Esophagus squamous epithelium (tissue), 5 donors: ENCODE measurements at places on chromosomes 4 and X. TPM values are rescaled to one million over a fixed set of nuclear protein-coding genes. Genes with fewer than 3 reads are reported as not detected.

DNA sequence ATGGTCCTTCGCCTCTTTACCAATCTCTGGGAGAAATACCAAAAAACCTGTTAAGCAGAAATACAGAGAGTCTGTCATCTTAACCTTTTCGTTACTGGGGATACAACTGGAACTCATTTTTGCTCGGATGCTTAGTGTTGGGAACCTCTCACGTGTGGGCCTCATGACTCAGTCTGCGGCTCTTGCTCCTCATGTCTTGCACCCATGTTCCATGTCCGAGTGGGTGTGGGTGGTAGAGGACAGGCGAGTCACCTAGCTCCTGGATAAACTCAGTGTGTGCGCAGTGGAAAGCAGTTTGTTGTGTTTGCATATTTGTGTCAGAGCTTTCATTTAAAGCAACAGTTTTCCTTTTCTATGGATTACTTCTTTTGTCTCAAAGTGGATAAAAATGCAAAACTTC lies 70.6 kb downstream of the TNIP2 start:
- H3K27ac ChIP-seq = no peak overlapping the region
- DNase-seq = no peak
- H3K36me3 ChIP-seq = peaks cover 100% of the 10 kb centered on the region
- H3K27me3 ChIP-seq = no peaks in the 10 kb centered on the region
- no peaks in the 10 kb centered on the region for H3K4me1 ChIP-seq
- no peak overlapping the region for H3K4me3 ChIP-seq

The C1QTNF7 gene
- 2.0 TPM for total RNA-seq

DNA sequence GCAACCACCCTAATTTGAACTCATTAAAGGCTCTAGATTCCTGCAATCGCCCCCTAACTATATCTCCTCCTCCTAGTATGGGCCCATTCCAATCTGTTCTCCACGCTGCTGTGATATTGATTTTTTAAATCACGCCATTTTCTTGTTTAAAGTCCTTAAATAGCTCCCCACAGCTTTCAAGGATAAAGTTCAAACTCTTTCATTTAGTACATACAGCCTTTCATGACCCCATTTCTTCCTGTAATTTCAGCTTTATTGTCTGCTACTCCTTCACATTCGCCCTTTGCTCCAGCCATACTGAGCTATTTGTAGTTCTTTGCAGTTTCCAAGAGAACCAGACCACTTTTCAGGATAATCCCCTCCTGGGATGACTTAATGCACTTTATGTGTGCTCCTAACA lies 118.5 kb downstream of the GC start:
- H3K36me3 ChIP-seq = no peaks in the 10 kb centered on the region
- no peak overlapping the region for H3K4me3 ChIP-seq
- no peak overlapping the region for H3K27ac ChIP-seq
- no peak for DNase-seq
- H3K4me1 ChIP-seq = no peaks in the 10 kb centered on the region

DNA sequence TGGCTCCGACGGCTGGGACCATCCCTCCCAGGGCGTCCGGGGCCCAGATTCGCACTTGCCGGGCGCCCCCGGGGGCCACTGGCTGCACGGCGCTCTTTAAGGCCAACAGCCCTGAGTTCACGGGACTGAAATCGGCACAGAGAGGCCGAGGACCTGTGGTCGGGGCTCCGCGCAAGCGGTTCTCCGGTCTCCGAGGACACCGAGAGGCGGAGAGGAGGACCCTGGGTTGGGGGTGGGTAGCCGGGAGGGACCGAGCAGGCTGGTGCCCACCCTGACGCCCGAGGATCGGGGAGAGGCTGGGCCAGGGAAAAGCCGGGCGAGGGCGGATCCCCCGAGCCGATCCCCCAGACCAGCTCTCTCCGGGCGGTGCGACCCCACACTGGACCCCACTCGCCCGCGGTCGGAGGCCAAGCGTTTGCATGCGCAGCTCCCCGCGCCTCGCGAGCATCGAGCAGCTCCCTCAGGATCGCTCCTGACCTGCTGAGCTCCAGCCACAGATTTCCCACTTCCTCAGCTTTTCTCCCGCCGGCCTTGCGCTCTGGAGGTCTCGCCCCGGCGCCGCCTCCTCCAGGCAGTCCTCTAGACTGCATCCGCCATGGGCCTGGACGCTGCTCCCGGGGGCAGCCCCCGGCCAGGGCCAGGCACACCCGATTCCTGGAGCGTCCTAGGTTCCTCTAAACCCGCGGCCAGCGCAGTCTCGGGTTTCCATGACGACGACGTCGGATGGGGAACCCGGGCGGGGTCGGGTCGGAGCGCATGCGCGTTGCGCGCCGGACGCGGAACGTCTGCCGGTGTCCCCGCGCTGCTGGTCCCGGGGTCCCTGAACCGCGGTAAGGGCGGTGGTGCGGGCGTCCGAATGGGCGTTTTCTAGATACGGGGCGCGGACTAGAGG lies 17.6 kb upstream of the NAT8L start:
- H3K36me3 ChIP-seq = no peaks in the 10 kb centered on the region
- peaks cover 21% of the 10 kb centered on the region for H3K4me1 ChIP-seq
- peak; percentile 13 for DNase-seq
- H3K4me3 ChIP-seq = peak overlapping the region; percentile 49
- H3K27me3 ChIP-seq = peaks cover 14% of the 10 kb centered on the region

The RENBP gene
- total RNA-seq = 3.1 TPM

DNA sequence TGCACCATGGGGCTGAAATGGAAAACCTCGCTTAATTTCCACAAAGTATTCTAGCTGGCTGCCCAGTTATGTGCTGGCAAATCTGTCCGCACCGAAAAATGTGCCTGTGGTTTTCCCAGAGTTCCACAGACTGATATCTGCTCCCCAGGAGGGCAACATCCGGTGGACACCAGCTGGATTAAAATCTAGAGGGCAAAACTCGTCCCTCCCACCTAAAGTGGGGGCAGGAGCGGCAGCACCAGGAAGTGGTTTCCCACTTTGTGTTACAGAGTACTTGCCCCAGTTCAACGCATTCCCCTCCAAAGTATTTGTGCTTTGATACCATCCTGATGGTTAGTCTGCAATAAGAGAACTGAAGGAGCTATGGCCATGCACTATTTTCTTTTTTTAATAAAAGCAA lies 187.6 kb downstream of the TSPAN5 start:
- no peak overlapping the region for H3K4me3 ChIP-seq
- no peaks in the 10 kb centered on the region for H3K36me3 ChIP-seq
- H3K27ac ChIP-seq = no peak overlapping the region
- no peak for DNase-seq

The ATP8A1 gene
- 11.8 TPM for total RNA-seq

DNA sequence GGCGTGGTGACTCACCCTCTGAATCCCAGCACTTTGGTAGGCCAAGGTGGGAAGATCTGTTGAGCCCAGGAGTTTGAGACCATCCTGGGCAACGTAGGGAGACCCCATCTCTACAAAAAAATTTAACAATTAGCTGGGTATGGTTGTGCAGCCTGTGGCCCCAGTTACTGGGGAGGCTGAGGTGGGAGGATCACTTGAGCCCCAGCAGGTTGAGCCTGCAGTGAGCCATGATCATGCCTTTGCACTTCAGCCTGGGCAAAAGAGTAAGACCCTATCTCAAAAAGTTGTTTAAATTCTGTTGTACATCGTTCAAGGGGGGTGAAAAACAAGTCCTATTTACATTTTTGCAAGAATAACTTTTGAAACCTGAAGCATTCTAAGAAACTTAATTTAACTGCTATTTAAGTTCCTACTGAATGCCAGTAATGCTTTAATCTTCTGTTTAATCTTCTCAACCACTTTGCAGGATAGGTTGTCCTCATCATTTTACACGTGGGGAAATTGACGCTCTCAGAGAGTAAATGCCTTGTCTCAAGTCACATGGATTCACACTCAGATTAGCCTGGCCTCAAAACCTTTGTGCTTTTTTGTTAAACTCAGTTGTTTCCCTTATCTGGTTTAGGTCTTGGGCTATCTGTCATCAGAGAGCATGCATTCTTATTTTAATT lies 7.0 kb downstream of the STAG2 start:
- DNase-seq = no peak
- H3K36me3 ChIP-seq = no peaks in the 10 kb centered on the region
- H3K4me1 ChIP-seq = no peaks in the 10 kb centered on the region

GRCh38 chr4:165222651-165222994 lies 15.3 kb downstream of the KLHL2 start:
- H3K4me1 ChIP-seq = peaks cover 7% of the 10 kb centered on the region
- H3K36me3 ChIP-seq = no peaks in the 10 kb centered on the region
- DNase-seq = no peak
- H3K4me3 ChIP-seq = no peak overlapping the region
- H3K27me3 ChIP-seq = no peaks in the 10 kb centered on the region

The GPC4 gene
- total RNA-seq = 1.3 TPM

GRCh38 chrX:72526534-72527508 lies 45.8 kb downstream of the HDAC8 start:
- no peak overlapping the region for H3K27ac ChIP-seq
- no peaks in the 10 kb centered on the region for H3K36me3 ChIP-seq
- DNase-seq = no peak
- no peaks in the 10 kb centered on the region for H3K4me1 ChIP-seq
- H3K27me3 ChIP-seq = no peaks in the 10 kb centered on the region

The USP17L28 gene
- total RNA-seq = not detected

GRCh38 chr4:80874979-80875378 lies 155.5 kb upstream of the BMP3 start:
- no peak overlapping the region for H3K27ac ChIP-seq
- no peaks in the 10 kb centered on the region for H3K4me1 ChIP-seq
- no peak for DNase-seq
- H3K4me3 ChIP-seq = no peak overlapping the region

DNA sequence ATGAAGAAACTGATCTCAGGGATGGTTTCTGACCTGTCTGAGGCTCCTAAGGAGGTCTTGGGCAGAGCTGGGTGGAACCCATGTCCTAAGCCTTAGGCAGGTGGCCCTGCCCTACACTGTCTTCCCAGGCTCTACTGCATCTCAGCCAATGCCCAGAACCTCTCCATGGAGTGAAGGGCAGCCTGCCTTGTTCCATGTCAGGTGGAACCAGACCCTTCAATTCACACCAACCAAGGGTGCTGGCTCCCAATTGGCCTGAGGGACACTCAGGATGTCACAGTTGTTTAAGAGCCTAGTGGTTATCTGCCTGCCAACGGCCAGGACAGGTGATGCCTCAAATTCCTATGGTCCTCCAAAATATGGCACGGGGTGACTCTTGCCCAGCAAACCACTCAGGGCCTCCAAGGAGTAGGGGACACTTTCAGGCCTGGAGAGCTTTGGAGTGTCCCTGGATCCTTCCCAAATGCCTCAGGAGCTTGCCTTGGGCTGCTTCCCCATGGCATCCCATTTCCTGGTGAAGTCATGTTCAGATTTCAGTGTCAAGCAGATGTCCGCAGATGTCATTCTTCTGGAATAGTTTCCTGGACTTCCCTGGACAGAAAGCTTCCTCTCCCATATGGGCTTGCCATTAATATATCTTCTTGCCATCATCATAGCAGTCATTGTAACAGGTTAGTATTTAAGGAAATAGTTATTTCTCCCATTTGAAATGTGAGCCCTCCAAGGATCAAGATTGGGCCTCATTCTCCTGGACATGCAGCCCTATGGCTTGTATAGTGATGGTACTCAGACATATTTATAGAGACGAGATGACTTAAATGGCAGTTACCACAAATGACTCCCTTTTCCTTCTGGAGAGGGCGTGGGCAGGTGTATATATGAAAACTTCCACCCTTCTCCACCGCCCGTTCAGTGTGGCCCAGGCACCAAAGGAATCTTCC lies 67.1 kb downstream of the MED28 start:
- no peaks in the 10 kb centered on the region for H3K27me3 ChIP-seq
- no peak overlapping the region for H3K27ac ChIP-seq
- H3K36me3 ChIP-seq = no peaks in the 10 kb centered on the region
- H3K4me3 ChIP-seq = no peak overlapping the region
- no peaks in the 10 kb centered on the region for H3K4me1 ChIP-seq

DNA sequence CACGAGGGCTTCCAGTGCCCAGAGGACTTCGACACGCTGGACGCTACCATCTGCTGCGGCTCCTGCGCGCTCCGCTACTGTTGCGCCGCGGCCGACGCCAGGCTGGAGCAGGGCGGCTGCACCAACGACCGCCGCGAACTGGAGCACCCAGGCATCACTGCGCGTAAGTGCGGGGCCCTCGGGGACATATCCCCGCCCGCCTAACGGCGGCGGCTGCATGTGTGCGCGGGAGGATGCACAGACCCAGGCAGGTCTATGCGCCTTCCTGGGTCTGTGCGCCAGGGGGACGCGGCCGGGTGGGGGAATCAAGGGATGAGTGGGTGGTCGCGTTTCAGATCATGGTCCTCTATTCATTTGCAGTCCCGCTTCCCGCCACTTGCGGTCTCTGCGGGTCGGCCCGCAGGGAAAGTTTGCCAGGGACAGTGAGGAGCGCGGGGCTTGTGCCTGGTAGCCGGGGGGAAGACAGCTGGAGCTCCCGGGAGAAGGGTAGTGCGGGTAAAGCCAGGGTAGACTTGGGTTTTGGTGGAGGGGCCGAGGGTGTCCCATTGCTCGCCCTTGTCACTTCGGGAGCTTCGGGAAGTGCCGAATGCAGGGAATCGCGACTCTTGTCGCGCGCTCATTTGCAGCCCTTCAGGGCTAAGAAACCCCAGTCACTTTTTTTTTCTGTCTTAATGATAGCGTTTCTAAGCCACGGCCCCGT lies 1.0 kb downstream of the SHISA3 start:
- H3K36me3 ChIP-seq = no peaks in the 10 kb centered on the region
- H3K27ac ChIP-seq = no peak overlapping the region
- H3K27me3 ChIP-seq = peaks cover 21% of the 10 kb centered on the region
- peak overlapping the region; percentile 41 for H3K4me3 ChIP-seq

The ARR3 gene
- not detected for total RNA-seq

GRCh38 chr4:123990310-123990870 lies 593.8 kb downstream of the SPRY1 start:
- no peaks in the 10 kb centered on the region for H3K36me3 ChIP-seq
- H3K4me3 ChIP-seq = no peak overlapping the region
- DNase-seq = no peak
- no peaks in the 10 kb centered on the region for H3K27me3 ChIP-seq

DNA sequence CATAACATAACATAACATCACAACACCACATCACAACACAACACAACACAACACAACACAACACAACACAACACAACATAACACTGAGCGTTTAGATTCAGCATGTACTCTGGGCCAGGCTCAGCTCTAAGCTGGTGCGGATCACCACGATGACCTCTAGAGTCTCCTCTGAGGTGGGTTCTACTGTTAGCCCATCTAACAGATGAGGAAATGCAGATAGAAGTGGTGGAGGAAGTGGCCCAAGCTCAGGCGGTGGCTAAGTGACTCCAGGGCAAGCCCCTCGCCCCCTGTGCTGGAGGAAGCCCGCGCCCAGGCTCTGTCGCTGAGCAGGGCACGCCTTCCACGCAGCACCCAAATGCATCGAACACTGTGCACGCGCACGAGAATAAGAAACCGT lies 45.3 kb upstream of the CDKN2AIP start:
- peak overlapping the region; percentile 48 for H3K4me3 ChIP-seq
- H3K4me1 ChIP-seq = peaks cover 8% of the 10 kb centered on the region
- DNase-seq = no peak
- no peaks in the 10 kb centered on the region for H3K27me3 ChIP-seq

The APLN gene
- total RNA-seq = 0.09 TPM

DNA sequence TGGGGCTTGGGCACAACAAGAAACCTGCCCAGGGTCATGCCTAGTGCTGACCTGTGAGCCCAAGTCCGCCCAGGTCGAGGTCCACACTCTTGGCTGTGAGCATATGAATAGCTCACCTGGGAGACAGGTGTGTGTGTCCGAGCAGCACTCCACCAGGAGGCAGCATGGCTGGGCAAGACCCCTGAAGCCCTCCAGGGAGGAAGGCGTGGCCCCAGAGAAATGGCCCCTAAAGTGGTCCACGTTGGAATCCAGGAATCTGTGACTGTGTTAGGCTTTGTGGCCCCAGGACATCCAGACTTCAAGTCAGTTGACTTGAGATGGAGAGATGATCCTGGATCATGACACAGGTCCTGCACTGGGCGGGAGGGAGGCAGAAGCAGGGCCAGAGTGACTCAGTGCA lies 138.8 kb downstream of the CPZ start:
- no peak overlapping the region for H3K4me3 ChIP-seq
- no peaks in the 10 kb centered on the region for H3K4me1 ChIP-seq
- H3K27me3 ChIP-seq = no peaks in the 10 kb centered on the region
- H3K36me3 ChIP-seq = no peaks in the 10 kb centered on the region

The FGA gene
- not detected for total RNA-seq
